Left ventricle myocardium inferior (tissue), 1 donor: ENCODE measurements at places on chromosomes 7 and 10. TPM values are rescaled to one million over a fixed set of nuclear protein-coding genes. Genes with fewer than 3 reads are reported as not detected.

The GNAT3 gene
- not detected for total RNA-seq

DNA sequence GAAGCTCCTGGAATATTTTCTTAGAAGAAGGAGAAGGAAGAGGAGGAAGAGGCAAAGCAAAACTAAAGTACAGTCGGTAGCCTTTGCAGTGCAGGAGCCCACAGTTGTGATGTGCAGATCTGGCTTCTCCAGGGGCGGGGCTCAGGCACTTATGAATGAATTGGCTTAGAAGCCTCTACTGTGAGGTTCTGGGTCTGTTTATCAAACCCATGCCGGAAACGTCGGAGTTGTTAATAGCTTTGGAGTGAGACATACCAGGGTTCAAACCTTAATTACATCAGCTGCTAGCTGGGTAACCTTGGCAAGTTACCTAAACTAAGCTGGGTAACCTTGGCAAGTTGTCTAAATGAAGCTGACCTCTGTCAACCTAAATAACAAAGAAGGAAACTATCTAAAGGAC lies 89.3 kb upstream of the PITRM1 start:
- no peak overlapping the region for H3K27ac ChIP-seq
- peaks cover 10% of the 10 kb centered on the region for H3K4me1 ChIP-seq
- no peak overlapping the region for H3K4me3 ChIP-seq
- H3K27me3 ChIP-seq, result no peaks in the 10 kb centered on the region
- no peaks in the 10 kb centered on the region for H3K36me3 ChIP-seq
- no peak for DNase-seq

DNA sequence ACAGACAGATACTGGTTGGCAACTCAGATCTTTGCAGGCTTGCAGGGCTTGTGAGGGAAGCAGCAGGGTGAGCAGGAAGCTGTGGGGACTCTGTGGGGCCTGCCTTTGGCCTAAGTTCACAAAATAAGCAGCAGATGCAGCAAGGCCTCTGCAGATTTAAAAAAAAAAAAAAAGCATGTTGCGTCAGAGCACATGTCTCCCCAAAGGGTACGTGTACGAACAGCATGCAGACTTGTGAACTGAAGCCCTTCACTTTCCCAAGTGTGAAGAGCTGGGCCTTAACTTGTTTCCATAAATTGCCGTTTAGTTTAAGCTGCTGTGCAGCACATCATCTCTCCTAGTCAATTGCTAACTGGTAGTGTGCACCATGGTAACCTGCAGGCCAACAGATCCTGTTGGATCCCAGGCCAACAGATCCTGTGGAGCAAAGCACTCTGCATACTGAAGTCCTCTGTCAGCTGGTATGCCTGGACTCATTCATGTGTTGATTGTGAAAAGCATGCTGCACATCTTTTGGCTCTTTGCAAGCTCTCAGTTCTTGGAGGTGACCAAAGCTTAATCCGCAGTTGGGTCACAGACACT lies 10.8 kb upstream of the XPNPEP1 start:
- H3K36me3 ChIP-seq, result no peaks in the 10 kb centered on the region
- H3K27ac ChIP-seq, result peak overlapping the region; percentile 66

- DNase-seq, result no peak
- H3K36me3 ChIP-seq, result no peaks in the 10 kb centered on the region
- H3K27ac ChIP-seq, result peak overlapping the region; percentile 18
- peaks cover 25% of the 10 kb centered on the region for H3K4me1 ChIP-seq
- no peaks in the 10 kb centered on the region for H3K27me3 ChIP-seq
- no peak overlapping the region for H3K4me3 ChIP-seq
Observed at GRCh38 chr10:70192326-70192968, 22.1 kb upstream of the SAR1A start.

DNA sequence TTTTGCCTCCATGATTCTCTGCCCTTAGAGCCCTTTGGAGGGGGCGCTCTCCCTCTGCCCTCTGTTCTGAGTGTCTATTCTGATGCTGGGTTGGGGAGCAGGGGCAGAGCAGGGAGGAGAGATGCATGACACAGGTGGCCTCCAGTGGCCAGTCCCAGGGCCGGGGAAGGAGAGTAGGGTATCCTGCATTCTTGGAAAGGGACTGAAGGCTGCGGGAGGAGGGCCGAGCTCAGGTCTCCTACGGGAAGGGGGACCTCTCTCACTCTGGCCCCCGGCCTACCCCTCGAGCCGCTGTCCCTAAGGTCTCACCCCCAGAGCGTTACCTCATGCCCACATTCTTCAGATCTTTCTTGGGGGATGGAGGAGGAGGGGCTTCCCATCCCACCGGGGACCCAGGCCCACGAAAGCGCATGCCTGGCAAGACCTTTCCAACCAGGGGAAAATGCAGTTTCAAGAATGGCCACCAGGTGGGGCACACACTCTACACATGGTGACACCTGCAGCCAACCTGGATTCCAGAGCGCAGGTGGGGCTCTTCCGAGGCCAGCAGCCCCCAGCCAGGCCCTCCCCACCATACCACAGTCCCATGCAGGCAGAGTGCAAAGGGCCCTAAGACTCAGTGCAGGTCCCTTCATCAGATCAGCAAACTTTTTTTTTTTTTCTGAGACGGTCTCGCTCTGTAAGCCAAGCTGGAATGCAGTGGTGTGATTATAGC lies 86.4 kb downstream of the MYL10 start:
- H3K4me1 ChIP-seq, result peaks cover 3% of the 10 kb centered on the region
- H3K36me3 ChIP-seq, result no peaks in the 10 kb centered on the region
- no peak overlapping the region for H3K27ac ChIP-seq
- H3K27me3 ChIP-seq, result peaks cover 12% of the 10 kb centered on the region

DNA sequence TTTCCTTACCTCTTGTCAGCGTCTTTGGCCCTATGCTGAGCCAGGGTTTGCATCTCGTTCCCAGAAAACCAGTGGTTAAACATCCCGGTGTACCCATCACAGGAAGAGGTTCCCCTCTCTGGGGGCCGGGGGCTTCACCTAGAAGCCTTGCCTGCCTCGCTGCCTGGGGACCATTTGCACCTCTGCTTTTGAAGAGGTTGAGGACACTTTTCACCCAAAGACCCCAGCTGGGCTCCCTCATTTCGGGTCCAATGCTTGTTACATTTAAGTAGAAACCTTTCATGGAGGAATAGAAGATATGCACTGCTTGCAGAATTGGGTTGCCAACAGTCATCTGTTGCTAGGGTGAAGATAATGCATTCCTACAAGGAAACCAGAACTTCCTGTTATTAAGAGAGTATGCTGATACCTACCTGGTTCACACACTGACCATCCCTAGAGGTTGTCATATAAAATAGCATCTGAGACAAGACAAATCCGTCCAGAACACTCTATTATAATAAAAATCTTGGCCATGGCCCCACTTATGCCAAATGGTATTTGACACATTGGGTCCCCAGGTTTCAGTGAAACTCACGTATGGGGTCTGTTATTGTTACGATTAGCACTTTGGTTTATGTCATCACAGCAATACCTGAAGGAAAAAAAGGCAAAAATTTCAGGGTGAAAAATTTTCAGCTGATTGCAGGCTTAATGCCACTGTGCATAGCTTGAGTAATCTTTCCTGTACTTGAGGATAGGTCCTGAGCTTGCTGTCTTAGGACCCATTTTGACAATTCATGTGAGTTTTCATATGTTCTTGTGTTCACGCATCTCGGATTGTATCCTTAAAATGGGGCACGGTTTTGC lies 917 bp downstream of the ZNF365 start:
- peaks cover 12% of the 10 kb centered on the region for H3K4me1 ChIP-seq
- no peak overlapping the region for H3K27ac ChIP-seq
- no peak for DNase-seq
- H3K4me3 ChIP-seq, result peak overlapping the region; percentile 63

The GOLGA7B gene
- total RNA-seq, result 0.60 TPM

DNA sequence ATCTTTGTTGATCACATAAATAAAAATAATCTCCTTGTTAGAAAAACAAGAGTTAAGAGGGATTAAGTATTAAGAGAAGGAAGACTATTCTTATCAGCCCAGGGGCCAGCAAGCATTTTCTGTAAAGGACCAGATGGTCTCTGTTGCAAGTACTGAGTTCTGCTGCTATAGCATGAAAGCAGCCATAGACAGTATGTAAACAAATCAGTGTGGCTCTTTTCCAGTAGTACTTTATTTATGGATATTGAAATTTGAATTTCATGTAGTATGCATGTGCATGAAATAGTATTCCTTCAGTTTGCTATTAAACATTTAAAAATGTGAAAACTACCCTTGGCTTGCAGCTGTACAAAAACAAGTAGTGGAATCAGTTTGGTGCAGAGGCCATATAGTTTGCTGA lies 81.7 kb downstream of the STK31 start:
- no peak overlapping the region for H3K4me3 ChIP-seq
- no peaks in the 10 kb centered on the region for H3K4me1 ChIP-seq
- no peaks in the 10 kb centered on the region for H3K36me3 ChIP-seq
- no peaks in the 10 kb centered on the region for H3K27me3 ChIP-seq
- no peak for DNase-seq

The MSS51 gene
- 5.9 TPM for total RNA-seq

GRCh38 chr7:38274927-38275620 lies 1.6 kb upstream of the TARP start:
- DNase-seq, result no peak
- H3K36me3 ChIP-seq, result no peaks in the 10 kb centered on the region
- no peak overlapping the region for H3K4me3 ChIP-seq
- H3K27ac ChIP-seq, result no peak overlapping the region

The TMEM196 gene
- not detected for total RNA-seq

DNA sequence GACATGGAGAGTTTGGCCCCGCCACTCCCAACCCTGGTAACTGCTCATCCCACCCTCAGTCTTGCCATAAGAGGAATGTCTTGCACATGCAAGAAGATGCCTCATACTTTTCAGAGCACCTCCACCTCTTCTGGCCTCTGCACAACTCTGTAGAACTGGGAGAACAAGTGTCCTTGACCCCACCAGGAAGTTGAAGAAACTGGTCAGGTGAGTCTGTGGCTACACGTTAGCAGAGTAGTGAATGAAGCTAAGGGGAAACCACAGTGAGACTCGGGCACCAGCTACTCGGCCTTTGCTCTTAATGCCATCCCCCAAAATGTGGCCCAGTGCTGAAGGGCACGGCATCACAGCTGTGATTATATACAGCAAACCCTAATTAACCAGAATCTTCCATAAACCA lies 110.1 kb downstream of the ARID5B start:
- no peak for DNase-seq
- H3K36me3 ChIP-seq, result no peaks in the 10 kb centered on the region
- no peak overlapping the region for H3K4me3 ChIP-seq
- H3K4me1 ChIP-seq, result peaks cover 21% of the 10 kb centered on the region

- peaks cover 6% of the 10 kb centered on the region for H3K4me1 ChIP-seq
- no peaks in the 10 kb centered on the region for H3K36me3 ChIP-seq
- H3K27ac ChIP-seq, result no peak overlapping the region
Observed at GRCh38 chr7:113784956-113785355, 133.9 kb downstream of the PPP1R3A start.

The TAS2R41 gene
- total RNA-seq, result not detected

DNA sequence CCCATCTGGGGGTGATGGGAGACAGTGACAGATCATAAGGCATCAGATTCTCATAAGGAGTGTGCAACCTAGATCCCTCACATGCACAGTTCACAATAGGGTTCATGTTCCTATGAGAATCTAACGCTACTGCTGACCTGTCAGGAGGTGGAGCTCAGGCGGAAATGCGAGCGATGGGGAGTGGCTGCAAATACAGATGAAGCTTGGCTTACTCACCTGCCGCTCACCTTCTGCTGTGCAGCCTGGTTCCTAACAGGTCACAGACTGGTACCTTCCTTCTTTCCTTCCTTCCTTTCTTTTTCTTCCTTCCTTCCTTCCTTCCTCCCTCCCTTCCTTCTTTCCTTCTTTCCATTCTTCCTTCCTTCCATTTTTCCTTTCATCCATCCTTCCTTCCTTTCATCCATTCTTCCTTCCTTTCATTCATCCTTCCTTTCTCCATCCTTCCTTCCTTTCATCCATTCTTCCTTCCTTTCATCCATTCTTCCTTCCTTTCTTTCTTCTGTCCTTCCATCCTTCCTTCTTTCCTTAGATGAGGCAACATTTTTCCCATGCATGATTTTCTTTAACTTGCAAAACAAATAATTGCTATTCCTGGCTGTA lies 370.0 kb upstream of the AUTS2 start:
- H3K36me3 ChIP-seq, result no peaks in the 10 kb centered on the region
- no peak overlapping the region for H3K4me3 ChIP-seq
- no peak overlapping the region for H3K27ac ChIP-seq
- H3K27me3 ChIP-seq, result peaks cover 45% of the 10 kb centered on the region
- no peaks in the 10 kb centered on the region for H3K4me1 ChIP-seq

DNA sequence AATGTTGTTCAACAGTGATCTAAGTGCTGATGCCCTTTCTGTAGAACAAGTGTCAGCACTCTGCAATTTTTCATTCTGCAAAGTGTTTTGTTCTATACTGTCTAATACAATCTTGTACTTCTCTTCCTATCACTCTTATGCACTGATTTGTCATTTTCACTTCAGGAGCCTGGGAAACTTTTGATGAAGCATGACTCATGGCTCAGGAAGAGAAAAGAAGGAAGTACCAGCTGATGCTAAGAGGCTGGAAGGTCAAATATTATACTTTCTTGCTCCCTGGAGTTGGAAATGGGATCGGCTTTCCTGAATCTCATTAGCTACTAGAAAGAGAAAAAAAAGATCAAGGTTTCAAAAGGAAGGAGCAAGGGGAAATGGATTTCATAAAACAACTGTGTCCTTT lies 45.8 kb downstream of the DGKI start:
- H3K36me3 ChIP-seq, result no peaks in the 10 kb centered on the region
- no peaks in the 10 kb centered on the region for H3K27me3 ChIP-seq

- no peak overlapping the region for H3K4me3 ChIP-seq
- DNase-seq, result no peak
- H3K27me3 ChIP-seq, result no peaks in the 10 kb centered on the region
- no peaks in the 10 kb centered on the region for H3K36me3 ChIP-seq
- H3K27ac ChIP-seq, result no peak overlapping the region
Observed at GRCh38 chr10:61464461-61465170, 11.4 kb upstream of the TMEM26 start.

GRCh38 chr7:98881561-98882315 lies 3.4 kb downstream of the TRRAP start:
- peaks cover 31% of the 10 kb centered on the region for H3K4me1 ChIP-seq
- no peak for DNase-seq
- no peaks in the 10 kb centered on the region for H3K27me3 ChIP-seq
- H3K36me3 ChIP-seq, result peaks cover 49% of the 10 kb centered on the region
- no peak overlapping the region for H3K4me3 ChIP-seq

The LRRC17 gene
- total RNA-seq, result 2.3 TPM

DNA sequence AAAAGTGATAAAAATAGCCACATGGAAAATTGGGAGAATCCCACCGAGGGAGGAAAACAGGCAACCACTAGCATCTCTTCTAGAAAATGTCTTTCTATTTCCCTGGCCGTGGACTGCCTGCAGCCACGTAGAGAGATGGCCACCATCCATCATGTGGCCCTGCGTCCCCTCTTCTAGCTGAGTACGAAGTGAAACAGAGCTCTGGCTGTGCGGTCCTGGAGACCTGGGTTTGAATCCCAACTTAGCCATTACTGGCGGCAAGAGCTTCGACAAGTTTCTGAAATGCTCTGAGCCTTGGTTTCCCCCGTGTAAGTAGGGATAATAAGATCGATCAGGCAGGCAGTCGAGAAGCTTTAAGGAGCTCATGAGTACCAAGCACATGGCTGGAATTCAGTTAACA lies 32.9 kb downstream of the ZCCHC24 start:
- H3K27ac ChIP-seq, result no peak overlapping the region
- no peaks in the 10 kb centered on the region for H3K27me3 ChIP-seq
- H3K36me3 ChIP-seq, result peaks cover 18% of the 10 kb centered on the region
- no peak for DNase-seq
- H3K4me3 ChIP-seq, result no peak overlapping the region

GRCh38 chr10:23095404-23095965 lies at the start of gene MSRB2:
TSS of gene MSRB2 (plus strand) at chr10:23095579. CDS start at chr10:23095609, 30 bp downstream.
- H3K27me3 ChIP-seq, result no peaks in the 10 kb centered on the region
- no peaks in the 10 kb centered on the region for H3K36me3 ChIP-seq
- H3K4me3 ChIP-seq, result peak within 1 kb of the TSS; percentile 91
- H3K4me1 ChIP-seq, result peaks cover 48% of the 10 kb centered on the region

- no peak for DNase-seq
- H3K36me3 ChIP-seq, result peaks cover 8% of the 10 kb centered on the region
- no peaks in the 10 kb centered on the region for H3K4me1 ChIP-seq
- no peak overlapping the region for H3K27ac ChIP-seq
Observed at GRCh38 chr10:129730993-129731325, 233.1 kb downstream of the EBF3 start.
